ENCODE measurements at places on chromosomes 1 and 21.

GRCh38 chr1:202661136-202661845, 49.0 kb downstream of the SYT2 start:
- no peak for DNase-seq

- DNase-seq = no peak
These were observed 91.6 kb downstream of the SCCPDH start for GRCh38 chr1:246815693-246816270.

DNA sequence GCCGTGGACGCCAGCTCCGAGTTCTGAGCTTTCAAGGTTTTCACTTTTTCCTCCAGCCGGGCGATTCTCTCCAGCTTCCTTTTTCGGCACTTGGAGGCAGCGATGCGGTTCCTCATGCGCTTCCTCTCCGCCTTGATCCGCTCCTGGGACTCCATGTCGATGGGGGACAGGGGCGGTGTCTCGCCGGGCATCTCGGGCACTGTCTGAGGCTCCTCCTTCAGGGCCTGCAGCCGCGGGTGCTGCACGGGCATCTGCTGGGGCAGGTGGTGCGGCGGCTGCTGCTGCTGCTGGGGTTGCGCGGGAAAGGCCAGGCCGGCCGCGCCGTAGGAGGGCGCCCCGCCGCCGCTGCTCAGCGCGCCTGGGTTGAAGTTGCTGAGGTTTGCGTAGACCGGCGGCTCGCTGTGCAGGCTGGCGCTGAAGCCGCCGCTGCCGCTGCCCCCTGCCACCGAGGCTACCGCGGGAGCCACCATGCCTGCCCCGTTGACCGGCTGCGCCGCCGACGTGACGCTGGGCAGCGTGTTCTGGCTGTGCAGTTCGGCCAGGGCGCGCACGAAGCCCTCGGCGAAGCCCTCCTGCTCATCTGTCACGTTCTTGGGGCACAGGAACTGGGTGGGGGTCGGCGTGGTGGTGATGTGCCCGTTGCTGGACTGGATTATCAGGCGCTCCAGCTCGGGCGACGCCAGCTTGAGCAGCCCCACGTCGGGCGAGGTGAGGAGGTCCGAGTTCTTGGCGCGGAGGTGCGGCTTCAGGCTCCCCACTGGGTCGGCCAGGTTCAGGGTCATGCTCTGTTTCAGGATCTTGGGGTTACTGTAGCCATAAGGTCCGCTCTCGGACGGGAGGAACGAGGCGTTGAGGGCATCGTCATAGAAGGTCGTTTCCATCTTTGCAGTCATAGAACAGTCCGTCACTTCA, 1.4 kb downstream of the JUN start:
- peak; percentile 56 for DNase-seq

- DNase-seq = peak; percentile 51
These were observed 16.2 kb upstream of the LY9 start for GRCh38 chr1:160779626-160780397.

DNA sequence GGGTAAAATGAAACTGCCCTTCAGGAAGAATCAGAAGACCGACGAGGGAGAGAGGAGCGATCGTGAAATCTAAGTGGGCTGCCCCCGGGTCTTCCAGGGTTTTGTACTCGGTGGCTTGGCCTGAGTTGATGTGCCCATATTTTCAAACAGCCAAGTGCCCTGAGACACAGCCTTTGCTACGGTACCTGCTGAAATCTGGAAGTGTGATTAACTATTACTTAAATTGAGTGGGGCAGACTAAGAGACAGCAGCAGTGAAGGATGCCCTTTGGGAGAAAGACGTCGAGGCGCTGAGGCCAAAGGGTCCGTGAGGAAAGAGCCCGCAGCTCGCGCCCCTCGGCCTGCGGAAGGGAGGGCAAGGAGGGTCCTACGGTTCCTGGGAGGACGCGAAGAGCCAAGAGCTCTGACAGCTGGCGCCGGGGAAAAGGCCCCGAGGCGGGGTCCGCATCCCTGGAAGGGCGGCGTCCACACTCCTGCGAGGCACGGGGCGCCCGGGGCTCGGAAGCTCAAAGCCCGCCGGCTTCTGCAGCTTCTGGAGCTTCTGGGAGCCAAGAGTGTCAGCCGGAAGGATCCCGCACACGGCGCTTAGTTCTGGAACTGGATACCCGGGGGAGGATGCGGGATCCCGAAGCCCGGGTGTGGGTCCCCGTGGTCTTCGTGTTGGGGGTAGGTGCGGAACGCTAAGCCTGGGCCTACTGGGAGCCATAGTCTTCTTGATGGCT, 15.4 kb upstream of the RNU1-4 start:
- DNase-seq = no peak

DNA sequence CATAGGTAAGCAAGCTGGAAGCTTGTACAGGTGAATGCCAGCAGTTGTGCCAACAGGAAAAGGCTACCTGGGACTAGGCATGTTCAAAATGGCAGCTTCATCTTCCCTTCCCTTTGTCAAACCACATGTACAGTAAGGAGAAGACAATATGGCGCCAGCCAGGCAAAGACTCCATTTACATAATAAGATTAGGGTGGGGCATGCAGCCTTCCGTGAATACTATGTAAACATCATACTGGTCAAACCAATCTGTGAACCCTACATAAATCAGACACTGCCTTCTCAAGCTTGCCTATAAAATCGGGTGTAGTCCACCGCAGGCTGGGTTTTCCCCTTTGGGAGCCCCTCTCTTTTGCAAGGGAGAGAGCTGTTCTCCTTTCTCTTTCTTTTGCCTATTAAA, 24.6 kb downstream of the ATF3 start:
- no peak for DNase-seq

DNA sequence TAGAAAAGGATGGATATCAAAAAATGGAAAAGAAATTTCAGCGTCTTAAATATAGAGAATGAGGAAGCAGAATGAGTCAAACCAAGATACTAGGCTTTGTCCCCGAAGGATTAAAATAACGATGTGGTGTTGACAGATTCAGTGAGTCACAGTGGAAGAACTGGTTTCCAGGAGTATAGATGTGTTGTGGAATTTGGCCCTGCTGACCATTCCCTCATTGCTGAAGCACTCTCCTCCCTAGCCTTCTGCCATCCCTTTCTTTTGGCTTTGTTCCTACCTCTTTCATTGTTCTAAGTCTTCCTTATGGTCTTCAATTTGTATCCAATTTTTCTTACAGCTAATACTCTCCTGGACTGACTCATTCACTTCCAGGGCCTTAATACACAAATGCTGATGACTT, 23.1 kb upstream of the USP25 start:
- DNase-seq = no peak

- no peak for DNase-seq
These were observed 160.2 kb downstream of the ADSS2 start for GRCh38 chr1:244291236-244292201.

DNA sequence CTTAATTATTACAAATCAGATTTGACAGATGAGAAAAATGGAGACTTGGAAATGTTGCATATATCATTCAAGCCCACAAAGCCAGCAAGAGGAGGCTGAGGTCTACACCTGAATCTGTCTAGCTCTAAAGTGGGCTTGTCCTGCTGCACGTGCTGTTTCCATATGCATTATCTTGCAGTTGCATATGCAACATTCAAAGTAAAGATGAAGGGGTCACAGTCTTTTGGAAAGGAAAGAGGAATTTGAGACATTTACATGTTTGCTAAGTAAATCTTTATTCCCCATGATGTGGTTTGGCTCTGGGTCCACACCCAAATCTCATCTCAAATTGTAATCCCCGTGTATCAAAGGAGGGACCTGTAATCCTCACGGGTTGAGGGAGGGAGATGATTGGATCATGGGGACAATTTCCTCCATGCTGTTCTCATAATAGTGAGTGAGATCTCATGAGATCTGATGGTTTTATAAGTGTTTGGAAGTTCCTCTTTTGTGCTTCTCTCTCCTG, 98.3 kb downstream of the BACH1 start:
- DNase-seq = no peak

- DNase-seq = no peak
These were observed 86.8 kb downstream of the KCNJ6 start for GRCh38 chr21:37829447-37829846.

GRCh38 chr1:244350027-244350426, 101.7 kb downstream of the ADSS2 start:
- DNase-seq = no peak

- DNase-seq = no peak
These were observed 11.3 kb downstream of the GBP2 start for GRCh38 chr1:89114662-89115061.

DNA sequence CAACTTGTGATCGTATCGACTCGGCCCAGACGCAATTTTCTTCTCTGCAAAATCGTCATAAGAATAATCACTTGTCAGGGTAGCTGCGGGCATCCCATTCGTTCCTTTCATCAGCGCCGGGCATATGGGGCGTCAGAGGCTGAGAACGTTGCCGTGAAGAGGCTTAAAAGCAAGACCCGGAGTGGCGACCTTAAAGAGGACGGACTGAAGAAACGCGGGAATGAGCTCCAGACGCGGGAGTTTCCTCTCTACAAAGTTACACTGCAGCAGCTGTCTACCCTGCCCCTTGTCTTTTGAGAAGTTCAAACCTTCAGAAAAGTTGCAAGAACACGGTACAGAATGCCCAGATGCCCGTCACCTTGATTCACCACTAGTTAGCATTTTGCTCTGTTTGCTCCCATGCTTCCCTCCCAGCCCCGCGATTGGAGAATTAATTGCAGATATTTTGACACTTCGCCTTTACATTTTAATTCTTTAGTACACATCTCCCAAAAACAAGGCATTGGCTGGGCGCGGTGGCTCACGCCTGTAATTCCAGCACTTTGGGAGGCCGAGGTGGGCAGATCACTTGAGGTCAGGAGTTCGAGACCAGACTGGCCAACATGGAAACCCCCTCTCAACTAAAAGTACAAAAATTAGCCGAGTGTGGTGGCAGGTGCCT, 967 bp downstream of the CENPS start:
- DNase-seq = no peak

DNA sequence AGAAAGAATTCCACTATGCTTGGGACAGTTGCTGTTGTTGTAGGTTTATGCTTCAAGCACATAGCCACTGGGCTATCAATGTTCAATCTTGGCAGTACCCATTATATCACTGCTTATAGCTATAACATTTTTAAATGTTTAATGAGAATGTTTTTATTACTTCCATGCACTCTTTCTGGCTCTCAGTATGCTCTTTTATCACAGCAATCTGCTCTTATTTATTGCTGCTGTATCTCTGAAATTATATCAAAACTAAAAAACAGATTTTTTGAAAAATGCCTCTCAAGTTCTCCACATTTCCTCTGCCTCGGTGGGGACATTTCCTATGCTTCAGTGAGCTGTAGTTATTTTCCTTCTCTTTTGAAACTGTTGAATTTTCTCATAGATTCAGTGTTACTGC, 5.4 kb upstream of the SGIP1 start:
- no peak for DNase-seq

- no peak for DNase-seq
These were observed 53.8 kb downstream of the KCNK1 start for GRCh38 chr1:233667741-233668140.

DNA sequence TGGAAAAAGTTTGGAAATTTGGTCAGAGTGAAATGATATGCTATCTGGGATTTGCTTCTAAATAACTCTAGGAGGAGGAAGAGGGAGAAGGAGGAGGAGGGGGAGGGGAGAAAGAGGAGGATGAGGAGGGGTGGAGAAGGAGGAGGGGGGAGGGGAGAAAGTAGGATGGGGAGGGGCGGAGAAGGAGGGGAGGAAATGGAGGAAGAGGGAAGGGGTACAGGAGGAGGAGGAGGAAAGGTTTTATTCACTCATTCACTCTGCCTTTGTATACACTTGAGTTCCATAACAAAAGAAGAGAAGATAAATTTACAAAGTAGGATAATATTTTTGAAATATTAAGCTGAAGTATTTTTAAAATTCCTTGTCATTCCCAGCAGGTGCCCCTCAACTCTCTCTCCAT, 6.3 kb upstream of the VPS26C start:
- DNase-seq = no peak
